CD8-positive, alpha-beta T cell (primary cell): ENCODE measurements at places on chromosomes 1 and 21.

GRCh38 chr1:55826381-55827080, 611.4 kb upstream of the USP24 start:
- no peak for DNase-seq

GRCh38 chr1:107866870-107867269, 98.1 kb downstream of the VAV3 start:
- DNase-seq = no peak

DNA sequence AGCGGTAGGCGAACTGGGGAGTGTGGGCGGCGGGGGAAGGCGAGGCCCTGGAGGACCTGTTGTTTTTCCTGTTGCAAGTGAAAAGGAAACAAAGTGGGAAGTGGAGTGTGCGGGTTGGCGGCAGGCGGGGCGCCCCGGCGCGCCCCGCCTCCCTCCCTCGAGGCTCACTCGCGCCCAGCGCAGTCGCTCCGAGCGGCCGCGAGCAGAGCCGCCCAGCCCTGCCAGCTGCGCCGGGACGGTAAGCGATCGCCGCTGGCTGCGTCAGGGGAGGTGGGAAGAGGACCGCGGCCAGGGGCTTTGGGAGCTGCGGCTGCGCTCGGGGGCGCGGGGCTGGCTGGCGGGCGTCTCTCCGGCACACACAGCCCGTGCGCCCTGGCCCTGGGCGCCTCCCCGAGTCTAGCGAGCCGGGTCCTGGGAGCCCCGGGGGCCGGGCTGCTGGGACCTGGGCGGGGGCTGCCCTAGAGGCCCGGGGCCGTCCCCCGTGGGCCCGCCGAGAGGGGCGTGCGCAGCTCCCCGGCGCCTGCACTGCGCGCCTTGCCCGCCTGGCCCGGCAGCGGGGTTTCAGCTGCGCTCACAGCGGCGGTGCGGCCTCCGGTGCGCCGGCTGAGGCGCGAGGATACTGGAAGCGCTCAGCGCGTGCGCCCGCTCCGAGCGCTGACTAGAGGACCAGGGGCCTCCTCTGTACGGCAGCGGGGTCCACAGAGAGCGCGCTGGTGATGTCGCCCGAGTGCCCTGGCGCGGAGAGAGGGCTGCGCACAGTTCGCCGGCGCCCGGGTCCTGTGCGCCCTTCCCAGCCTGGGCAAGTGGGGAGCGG, at the start of gene PIK3CD:
Gene PIK3CD, plus strand, starts transcription at position 167 of the 814 bp plus-strand sequence. CDS start 58,725 bp downstream, outside the sequence.
- peak; percentile 21 for DNase-seq

GRCh38 chr21:44950351-44950750, 10.5 kb downstream of the SLX9 start:
- no peak for DNase-seq

GRCh38 chr1:157390651-157391050, 161.7 kb downstream of the FCRL5 start:
- no peak for DNase-seq

GRCh38 chr21:16420031-16420724, 690.4 kb downstream of the USP25 start:
- DNase-seq = no peak

DNA sequence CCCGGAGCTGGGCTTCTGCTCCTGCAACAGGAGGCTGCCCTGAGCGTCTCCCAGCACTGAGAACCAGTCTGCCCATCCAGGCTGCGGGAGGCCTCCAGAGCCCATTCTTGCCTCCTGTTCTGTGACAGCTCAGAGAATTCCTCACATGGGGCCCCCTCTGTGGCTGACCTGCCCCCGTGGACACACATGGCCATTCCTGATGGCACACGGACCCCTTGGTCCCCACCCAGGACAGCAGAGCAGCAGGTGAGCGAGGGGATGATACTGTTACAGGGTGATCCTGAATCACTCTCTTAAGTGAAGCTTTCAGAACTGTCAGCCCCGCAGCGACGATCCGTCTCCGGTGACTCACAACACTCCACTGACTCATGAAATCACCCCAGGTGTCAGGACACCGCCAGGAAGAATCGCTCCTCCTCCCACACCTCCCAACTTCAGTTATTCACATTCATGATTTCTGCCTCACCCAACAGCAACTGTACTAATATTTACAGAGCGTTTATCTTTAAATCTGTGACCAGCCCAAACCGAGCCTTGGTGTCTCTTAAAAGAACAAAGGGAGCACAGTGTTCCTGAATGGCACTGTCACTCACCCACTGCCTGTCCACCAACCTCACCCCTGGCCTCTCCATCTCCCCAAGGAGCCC, 22.5 kb downstream of the CHD5 start:
- no peak for DNase-seq

DNA sequence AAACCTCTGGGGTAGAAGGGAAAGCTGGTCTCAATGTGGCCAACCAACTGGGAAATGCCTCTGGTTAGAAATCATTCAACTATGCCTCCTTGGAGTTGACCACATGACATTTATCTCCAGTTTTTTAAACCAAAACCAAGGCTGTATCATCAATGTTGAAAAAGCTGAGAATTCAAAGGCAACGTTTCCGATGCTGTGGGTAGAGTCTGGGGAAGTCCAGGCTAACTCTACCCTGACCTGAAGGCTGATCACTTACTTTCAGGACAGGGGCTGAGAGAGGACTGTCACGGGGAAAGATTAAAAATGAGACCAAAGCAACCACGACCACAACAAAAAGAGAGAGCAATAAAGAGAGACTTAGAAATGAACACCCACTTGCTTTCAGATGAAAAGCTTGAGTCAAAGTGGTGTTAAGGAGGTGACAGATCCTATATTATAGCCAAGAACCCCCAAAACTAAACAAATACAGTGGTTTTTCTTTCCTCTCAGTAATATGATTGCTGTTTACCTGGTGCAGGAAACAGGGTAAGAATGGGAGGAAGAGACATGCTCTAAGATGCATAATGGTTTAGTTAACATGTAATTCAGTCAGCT, 90.8 kb upstream of the TNFSF4 start:
- DNase-seq = no peak

GRCh38 chr1:183872403-183872802, 67.5 kb downstream of the RGL1 start:
- DNase-seq = no peak

GRCh38 chr1:21870611-21871010, 58.5 kb downstream of the LDLRAD2 start:
- no peak for DNase-seq

DNA sequence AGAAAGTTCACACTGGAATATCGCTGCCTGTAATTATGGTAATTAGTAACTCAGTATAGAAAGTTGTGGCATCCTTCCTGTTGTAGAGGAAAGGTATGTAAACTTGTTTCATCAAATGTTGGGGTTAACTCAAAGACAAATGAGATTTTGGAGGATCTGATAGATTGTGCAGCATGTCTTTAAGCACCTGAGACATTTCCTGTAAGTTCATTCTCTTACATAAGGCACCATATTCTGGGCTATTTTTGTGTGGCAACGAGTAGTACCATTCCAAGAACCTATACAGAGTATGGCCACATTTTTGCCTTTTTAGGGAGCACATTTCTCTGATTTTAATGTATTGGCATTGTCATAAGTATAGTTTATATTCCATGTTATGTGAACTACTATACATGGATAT, 88.8 kb downstream of the CDC14A start:
- DNase-seq = peak; percentile 52

DNA sequence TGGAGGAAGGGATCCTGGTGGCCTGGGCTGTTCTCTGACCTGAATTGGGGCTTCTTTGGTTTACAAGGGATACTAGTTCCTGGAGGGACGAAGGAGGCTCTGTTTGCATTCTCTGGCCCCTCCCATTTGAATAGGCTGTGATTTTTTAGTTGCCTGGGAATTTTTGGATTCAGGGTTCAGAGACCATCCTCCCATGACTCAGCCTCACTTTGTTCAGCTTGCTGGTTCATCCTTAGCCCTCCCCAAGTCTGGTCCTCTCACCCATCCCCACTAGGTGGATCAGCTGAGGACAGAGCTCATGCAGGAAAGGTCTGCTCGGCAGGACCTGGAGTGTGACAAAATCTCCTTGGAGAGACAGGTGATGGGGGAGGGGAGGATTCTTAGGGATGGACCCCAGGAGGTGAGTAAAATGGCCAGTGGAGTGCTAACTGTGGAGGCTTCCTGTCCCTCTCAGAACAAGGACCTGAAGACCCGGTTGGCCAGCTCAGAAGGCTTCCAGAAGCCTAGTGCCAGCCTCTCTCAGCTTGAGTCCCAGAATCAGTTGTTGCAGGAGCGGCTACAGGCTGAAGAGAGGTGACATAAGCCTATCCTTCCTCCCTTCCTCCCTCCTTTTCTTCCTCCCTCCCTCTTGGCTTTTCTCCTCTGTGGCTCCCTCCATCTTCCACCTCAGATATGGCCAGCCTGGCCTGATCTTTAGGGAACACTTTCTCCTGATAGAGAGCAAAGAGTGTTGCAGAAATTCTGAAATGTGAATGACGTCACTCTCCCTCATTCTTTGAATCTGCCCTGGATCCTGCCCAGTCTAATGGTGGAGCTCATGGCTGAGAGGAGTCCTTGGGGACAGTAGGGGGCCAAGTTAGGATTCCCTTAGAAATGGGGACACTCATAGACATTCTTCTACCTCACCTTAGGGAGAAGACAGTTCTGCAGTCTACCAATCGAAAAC, 4.5 kb upstream of the TUFT1 start:
- no peak for DNase-seq

DNA sequence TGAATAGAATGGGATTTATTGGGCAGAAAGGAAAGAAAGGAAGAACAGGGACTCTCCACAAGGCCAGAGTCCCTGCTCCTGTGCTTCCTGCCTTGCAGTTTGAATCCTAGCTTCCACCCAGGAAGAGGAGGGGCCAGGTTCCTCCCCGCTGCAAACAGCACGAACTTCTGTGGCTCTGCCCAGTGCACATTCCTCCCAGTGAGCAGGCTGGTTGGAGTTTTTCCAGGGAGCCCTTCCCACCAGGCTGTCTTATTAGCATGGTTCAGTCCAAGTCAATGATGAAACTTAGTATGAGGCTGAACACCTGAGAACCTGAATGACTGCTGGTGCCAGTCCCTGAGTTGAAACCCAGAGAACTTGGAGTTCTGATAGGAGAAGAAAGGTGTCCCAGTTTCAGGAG, 247.2 kb downstream of the DUSP10 start:
- no peak for DNase-seq

GRCh38 chr1:243814718-243815117, 35.3 kb downstream of the AKT3 start:
- DNase-seq = no peak

- no peak for DNase-seq
Observed at GRCh38 chr21:29661672-29662442, 277.9 kb downstream of the GRIK1 start.
